ENCODE measurements at places on chromosomes 16 and 17.

- no peak for DNase-seq
Measured at GRCh38 chr16:77668201-77668600, 54.1 kb upstream of the NUDT7 start.

- DNase-seq = no peak
Measured at GRCh38 chr17:20066253-20066652, 57.1 kb downstream of the SPECC1 start.

- no peak for DNase-seq
Measured at GRCh38 chr16:12132850-12133440, 156.4 kb downstream of the SNX29 start.

DNA sequence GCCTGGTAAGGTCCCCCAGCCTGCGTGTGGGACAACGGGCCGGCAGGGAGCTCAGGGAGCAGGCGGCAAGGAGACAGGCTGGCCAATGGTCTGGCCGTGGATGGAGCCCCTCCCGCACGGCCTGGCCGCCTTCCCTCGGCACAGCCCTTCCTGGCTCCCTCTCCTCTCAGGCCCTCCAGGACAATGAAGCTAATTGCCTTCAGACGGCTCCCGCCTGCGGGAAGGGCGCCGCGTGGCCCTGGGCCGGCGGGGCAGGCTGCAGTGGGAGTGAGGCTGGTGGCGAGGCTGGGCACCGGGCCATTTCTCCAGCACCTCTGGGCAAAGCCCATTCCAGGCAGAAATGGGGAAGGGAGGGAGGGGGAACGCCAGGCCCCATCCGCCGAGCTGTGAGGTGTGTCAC, 50.9 kb downstream of the ENGASE start:
- no peak for DNase-seq

DNA sequence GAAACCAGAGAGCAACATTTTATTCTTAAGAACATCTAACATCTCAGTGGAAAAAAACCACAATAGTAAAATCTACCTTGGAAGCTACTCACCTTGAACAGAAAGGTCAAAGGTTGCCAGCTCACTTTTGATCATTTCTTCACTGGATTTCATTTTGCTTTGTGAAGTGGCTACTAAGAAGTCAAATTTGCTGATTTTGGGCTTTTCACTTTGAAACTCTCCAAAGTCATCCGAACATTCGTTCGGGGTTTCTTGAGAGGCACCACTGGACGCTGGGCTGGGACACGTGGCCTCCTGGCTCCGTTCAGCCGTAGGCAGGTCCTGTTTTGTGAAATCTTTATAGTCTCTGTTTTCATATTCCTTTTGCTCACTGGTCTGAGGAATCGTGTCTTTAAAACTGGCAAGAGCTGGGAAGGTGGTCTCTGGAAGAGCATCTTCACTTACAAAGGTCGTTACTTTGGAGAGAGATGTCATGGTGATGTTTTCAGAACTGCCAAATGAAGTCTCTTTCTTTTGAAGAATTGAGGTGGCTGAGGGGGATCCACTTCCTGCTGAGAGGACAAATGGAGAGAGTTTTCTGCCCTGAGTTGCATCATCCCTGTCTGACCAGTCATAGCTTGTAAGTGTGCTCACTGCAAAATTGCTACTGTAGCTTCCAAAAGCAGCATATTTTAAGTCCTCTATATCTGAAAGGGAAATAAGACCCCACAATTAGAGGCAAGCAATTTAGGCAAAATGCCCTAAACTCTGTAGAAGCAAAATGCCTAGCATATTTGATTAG, 52.4 kb downstream of the DUSP14 start:
- DNase-seq = no peak

Data from stimulated activated CD8-positive, alpha-beta memory T cell treated with anti-CD3 and anti-CD28 coated beads, Interleukin-4, amount 100 ng/mL, for 1 hour (primary cell).